AG10803 (cell line): ENCODE measurements at places on chromosomes 7 and 10.

DNA sequence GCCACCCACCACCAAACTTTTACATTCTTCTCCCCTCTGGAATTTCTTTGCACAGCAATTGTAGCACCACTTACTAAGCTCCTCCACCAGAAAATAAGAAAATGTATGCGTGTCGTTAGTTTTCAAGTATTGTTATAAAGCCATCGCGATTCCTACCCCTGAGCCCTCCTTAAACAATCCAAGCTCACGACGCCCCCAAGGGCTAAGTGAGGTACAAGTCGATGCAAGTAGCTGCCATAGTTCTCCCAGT, 1.3 kb downstream of the FRAT2 start:
- DNase-seq = no peak

- no peak for DNase-seq
Measured at GRCh38 chr10:12564173-12564572, 214.8 kb downstream of the CAMK1D start.

GRCh38 chr7:128899392-128899791, 11.1 kb downstream of the KCP start:
- DNase-seq = no peak

GRCh38 chr10:31099664-31100063, 68.0 kb upstream of the ZNF438 start:
- no peak for DNase-seq

GRCh38 chr10:50395851-50396250, 144.5 kb upstream of the ASAH2 start:
- DNase-seq = no peak
